ENCODE measurements at places on chromosomes 7 and 10.

DNA sequence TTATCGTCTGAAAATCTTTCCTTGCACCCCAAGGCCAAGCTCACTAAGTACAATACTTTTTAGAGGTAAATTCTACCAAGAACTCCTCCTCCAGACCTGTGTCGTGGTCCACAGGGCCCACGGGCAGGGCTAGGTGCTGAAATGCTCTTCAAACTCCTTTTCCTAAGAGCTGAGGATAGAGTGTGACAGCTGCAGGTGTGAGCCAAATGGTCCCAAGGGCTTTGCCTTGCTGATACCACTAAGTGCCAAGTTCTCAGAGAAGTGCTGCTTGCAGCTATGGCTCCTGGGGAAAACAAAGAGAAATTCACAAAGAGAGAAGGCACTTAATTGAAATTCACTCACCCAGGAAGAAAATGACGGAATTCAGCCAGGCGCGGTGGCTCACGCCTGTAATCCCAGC lies 868.9 kb upstream of the AUTS2 start:
- DNase-seq: no peak

DNA sequence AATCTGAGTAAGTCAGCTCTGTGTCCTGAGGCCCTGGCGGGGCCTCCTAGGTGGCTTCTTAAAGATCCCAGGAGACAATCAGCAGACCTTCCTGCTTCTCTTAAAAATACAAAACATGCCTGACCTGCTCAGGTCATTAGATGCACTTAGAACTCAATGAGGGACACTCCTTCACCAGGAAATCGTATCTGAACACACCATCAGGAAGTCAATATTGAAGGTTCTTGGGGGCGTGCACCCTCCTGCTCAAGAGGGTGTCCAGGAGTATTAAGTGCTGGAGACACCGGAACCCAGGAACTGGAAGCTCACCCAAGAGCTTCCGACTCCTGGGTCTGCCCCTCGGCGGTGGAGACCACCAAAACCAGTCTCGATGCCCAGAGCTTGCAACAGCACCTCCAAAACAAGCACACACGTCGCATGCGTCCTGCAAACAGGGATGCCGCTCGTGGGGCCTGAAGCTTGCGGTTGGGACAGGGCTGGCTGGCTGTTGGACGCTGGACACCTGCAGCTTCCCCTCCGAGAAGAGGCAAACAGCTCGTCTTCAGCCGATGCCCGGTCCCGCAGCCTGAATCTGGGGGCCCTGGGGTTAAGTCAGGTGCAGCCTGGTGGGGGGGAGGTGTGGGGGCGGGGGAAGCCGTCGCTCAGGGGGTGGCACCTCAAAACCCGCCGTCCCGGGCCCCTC lies 803 bp downstream of the RAPGEF5 start:
- DNase-seq: no peak

DNA sequence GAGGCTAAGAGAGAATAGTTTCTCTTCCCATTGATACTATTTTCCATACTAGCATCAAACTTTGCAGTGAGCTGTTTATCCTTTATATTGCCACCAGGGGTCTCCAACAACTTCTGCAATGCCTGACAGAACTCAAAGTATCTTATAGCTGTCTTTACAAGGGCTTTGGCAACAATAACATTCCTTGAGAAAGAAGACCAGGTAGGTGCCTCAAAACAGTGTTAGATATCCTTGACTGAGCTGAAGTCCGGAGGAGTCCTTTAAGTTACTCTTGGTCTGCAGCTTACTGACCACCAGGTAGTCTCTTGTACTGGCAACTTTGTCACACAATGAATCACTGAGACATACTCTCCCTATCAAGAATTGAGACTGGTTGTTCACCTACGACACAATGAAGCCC lies 30.0 kb upstream of the TES start:
- DNase-seq: no peak

DNA sequence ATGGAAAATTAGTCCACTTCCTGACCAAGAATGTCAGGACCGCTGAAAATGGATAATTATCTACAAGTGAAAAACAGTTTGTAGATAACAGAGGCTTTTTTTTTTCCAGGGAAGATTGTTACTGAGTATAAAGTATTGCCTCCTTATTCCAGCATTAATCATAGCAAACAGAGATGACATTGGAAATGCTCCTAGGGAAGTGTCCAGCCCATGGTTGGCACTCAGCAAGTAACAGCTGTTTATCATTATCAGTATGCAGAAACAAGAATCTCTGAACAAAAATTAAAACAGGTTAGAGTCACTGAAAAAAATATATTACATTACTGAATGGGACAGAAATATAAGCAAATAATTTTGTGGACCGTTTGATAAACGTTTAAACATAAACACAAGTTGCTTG lies 14.6 kb downstream of the FGL2 start:
- DNase-seq: no peak

DNA sequence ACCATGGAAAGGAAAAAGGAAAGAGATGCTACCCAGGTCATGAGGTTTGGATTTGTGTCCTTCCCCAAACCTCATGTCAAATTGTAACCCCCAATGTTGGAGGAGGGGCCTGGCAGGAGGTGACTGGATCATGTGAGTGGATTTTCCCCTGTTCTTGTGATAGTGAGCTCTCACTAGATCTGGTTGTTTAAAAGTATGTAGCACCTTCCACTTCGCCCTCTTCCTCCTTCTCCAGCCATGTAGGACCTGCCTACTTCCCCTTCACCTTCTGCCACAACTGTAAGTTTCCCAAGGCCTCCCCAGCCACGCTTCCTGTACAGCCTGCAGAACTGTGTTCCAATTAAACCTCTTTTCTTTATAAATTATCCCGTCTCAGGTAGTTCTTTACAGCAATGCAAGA lies 113.9 kb downstream of the FAM107B start:
- DNase-seq: no peak

GRCh38 chr10:69317175-69317604 lies 38.9 kb downstream of the HK1 start:
- DNase-seq: no peak

DNA sequence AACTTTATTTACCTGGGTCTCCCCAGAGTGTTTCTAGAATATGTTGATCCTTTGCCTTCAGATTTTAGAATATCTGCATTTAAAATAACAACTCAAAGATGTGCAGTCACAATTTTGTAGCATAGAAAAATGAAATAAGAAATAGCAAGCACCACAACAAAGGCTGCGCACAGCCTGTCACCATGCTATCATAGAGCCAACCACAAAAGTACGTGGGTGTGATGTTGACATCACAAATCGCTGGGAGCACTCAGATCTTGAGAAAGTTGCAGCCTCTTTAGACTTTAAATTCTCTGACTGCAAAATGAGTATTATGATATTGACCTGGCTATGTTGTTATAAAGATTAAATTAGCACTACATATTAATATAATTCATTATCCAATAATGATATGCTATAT lies 177.9 kb downstream of the TNS3 start:
- DNase-seq: no peak

- no peak for DNase-seq
These were observed 149.3 kb upstream of the DPP6 start for GRCh38 chr7:153902862-153903261.

DNA sequence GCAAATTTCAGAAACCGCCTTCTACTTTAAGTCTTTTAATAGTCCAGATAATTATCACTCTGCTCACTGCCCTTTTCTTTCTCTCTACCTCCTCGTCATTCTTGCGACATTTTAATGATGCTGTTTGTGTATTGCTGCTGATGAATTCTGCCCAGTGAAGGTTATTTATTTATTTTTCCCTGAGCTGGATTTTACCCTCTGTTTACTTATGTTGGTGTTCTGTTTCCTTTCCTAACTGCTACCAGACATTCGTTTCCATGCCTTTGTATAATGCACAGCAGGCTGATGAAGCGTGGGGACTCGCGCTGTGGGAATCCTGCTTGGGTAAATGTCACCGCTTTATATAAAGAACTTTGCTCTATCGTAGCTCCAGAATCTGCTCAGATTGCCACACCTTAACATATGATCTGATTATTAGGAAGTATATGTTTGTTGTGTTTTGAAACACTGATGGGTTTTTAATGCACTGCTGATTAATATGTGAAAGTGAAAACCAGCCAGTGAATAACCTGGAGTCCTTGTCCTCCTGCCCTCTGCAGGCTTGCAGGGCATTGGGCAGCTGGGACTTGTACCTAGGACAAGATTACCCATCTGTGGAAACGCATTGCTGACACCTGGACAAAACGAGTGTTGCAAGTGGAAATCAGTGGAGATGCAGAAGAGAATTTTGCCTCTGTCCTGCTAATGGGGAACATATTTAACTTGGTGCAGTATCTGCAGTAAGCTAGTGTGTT lies 291.5 kb downstream of the SDK1 start:
- DNase-seq: no peak

DNA sequence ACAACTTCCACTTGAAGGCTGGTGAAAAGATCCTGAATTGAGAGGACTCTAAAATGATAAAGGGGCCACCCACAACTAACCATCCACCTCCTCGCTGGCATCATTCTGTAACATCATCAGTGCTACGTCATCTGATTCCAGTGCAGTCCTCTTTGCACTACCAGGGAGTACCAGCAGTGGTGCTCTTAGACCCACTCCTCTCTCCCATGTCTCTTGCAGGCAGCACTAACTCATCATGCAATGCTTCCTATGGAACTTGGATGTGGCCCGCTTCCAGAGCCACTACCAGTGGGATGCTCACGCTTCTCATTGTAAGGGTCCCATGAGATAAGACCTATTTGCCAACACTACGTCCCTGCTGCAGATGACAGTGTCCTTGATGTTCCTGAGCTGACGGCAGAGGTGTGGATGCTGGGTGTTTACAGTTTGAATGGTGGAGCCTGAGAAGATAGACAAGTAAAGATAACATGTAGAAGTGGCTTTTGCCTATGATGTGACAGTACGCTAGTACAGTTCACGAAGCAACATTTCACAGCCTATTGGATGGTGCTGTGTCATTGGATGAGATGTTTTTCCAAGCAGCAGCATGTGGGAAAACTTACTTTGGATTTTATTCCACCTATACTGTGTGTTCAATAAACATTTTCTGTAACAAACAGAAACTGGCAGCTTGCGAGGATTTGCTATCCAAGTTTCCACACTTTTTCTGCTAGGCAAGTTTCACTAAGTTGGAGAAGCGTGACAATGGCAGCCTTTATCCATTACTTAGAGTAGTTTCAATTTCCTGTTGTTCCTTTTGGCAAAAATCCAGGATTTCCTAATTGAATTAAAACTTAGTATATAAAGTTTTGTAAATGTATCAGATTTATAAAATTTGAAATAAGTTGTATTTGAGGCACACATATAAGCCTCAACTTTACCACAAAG lies 35.8 kb upstream of the COBL start:
- no peak for DNase-seq

DNA sequence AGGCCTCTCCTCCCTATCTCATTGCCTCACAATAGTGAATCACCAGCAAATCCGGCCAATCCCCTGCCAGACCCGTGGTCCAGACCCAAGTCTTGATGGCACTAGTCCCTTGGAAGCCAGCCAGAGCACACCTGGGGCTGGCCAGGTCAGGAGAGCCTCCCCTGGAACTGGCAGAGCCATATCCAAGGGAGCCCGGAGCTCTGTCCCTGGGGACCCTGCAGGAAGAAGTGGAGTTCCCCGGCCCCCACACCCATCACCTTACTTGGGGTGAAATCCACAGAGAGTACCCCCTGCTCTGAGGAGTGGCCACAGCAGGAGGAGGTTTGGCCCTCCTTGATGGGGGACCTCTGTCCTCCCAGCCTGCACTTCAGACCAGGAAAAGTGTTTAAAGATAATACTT lies 122.5 kb downstream of the HECW1 start:
- no peak for DNase-seq

GRCh38 chr7:49873420-49873819 lies 100.0 kb downstream of the VWC2 start:
- no peak for DNase-seq

- DNase-seq: no peak
These were observed 7.6 kb upstream of the C10orf105 start for GRCh38 chr10:71727105-71727737.
